ENCODE measurements at places on chromosomes 4 and X.

GRCh38 chrX:120801426-120801825 lies 74.2 kb downstream of the CT47B1 start:
- no peak for DNase-seq
- H3K36me3 ChIP-seq: no peaks in the 10 kb centered on the region
- no peaks in the 10 kb centered on the region for H3K27me3 ChIP-seq
- no peak overlapping the region for H3K27ac ChIP-seq
- H3K4me3 ChIP-seq: no peak overlapping the region

GRCh38 chr4:98890702-98891455 lies 38.1 kb downstream of the EIF4E start:
- no peak overlapping the region for H3K4me3 ChIP-seq
- no peaks in the 10 kb centered on the region for H3K27me3 ChIP-seq

DNA sequence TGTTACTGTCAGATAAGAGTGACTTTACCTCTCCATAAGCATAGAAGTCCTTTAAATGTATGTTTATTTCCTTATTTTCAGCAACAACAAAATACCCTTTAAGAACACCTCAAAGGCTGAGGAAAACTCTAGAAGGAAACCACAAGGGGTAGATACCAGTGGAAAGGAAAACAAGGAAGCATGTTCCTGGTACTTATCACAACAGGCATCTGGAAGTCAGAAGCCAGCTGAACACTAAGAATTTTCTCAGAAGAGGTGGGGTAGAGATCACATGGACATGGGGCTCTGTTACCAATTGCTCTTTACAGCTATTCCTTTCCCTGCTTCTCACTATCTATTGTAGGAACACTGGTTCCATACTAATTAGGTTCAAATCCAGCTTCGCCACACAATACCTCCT lies 51.5 kb upstream of the BEND2 start:
- DNase-seq: no peak
- H3K4me3 ChIP-seq: no peak overlapping the region
- H3K27ac ChIP-seq: no peak overlapping the region
- no peaks in the 10 kb centered on the region for H3K27me3 ChIP-seq
- no peaks in the 10 kb centered on the region for H3K36me3 ChIP-seq

- no peak overlapping the region for H3K27ac ChIP-seq
- no peaks in the 10 kb centered on the region for H3K36me3 ChIP-seq
- DNase-seq: no peak
- H3K27me3 ChIP-seq: no peaks in the 10 kb centered on the region
- H3K4me1 ChIP-seq: no peaks in the 10 kb centered on the region
Observed at GRCh38 chr4:134216411-134216810, 14.8 kb upstream of the PABPC4L start.

- no peaks in the 10 kb centered on the region for H3K4me1 ChIP-seq
- H3K27ac ChIP-seq: no peak overlapping the region
- no peaks in the 10 kb centered on the region for H3K36me3 ChIP-seq
Observed at GRCh38 chr4:24824720-24825119, 29.3 kb downstream of the SOD3 start.
